Effector memory CD8-positive, alpha-beta T cell (primary cell): ENCODE measurements at places on chromosomes 13 and 19.

GRCh38 chr13:73040968-73041596, 17.7 kb upstream of the KLF5 start:
- H3K27ac ChIP-seq = no peak overlapping the region
- no peak overlapping the region for H3K4me3 ChIP-seq
- no peaks in the 10 kb centered on the region for H3K36me3 ChIP-seq
- DNase-seq = no peak
- no peaks in the 10 kb centered on the region for H3K4me1 ChIP-seq
- no peaks in the 10 kb centered on the region for H3K27me3 ChIP-seq

GRCh38 chr13:65653613-65654012, 1576.5 kb downstream of the PCDH9 start:
- H3K36me3 ChIP-seq = no peaks in the 10 kb centered on the region
- no peak overlapping the region for H3K27ac ChIP-seq
- DNase-seq = no peak
- H3K4me1 ChIP-seq = no peaks in the 10 kb centered on the region
- no peaks in the 10 kb centered on the region for H3K27me3 ChIP-seq

- peaks cover 3% of the 10 kb centered on the region for H3K36me3 ChIP-seq
- no peak for DNase-seq
- no peaks in the 10 kb centered on the region for H3K27me3 ChIP-seq
- no peak overlapping the region for H3K4me3 ChIP-seq
Observed at GRCh38 chr19:30049226-30049625, 107.2 kb downstream of the URI1 start.

DNA sequence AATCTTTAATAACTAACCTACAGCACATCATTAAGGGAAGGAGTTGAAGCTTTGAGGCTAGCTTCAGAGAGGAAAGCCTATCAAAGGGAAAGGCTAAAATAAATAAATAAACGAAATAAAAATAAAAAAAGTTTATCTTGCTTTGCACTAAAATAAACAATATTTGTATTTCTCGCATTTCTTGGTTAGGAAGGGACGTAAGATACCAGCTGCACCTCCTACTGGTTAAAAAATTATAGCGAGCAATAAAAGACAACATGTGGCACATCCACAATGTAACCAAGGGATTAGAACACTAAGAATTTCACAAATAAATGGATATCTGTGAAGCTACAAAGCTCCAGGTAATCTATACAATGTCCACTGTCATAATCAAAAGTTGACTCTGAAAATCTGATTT, 194.5 kb downstream of the DACH1 start:
- DNase-seq = no peak
- H3K36me3 ChIP-seq = no peaks in the 10 kb centered on the region
- H3K27me3 ChIP-seq = no peaks in the 10 kb centered on the region
- H3K4me1 ChIP-seq = no peaks in the 10 kb centered on the region
- no peak overlapping the region for H3K27ac ChIP-seq

GRCh38 chr19:30227661-30228112, 144.5 kb upstream of the ZNF536 start:
- H3K27ac ChIP-seq = no peak overlapping the region
- no peaks in the 10 kb centered on the region for H3K36me3 ChIP-seq
- peaks cover 18% of the 10 kb centered on the region for H3K4me1 ChIP-seq
- H3K27me3 ChIP-seq = peaks cover 94% of the 10 kb centered on the region
- peak overlapping the region; percentile 82 for H3K4me3 ChIP-seq
- DNase-seq = no peak
